Stromal cell of bone marrow (primary cell): ENCODE measurements at places on chromosomes 1 and 21.

DNA sequence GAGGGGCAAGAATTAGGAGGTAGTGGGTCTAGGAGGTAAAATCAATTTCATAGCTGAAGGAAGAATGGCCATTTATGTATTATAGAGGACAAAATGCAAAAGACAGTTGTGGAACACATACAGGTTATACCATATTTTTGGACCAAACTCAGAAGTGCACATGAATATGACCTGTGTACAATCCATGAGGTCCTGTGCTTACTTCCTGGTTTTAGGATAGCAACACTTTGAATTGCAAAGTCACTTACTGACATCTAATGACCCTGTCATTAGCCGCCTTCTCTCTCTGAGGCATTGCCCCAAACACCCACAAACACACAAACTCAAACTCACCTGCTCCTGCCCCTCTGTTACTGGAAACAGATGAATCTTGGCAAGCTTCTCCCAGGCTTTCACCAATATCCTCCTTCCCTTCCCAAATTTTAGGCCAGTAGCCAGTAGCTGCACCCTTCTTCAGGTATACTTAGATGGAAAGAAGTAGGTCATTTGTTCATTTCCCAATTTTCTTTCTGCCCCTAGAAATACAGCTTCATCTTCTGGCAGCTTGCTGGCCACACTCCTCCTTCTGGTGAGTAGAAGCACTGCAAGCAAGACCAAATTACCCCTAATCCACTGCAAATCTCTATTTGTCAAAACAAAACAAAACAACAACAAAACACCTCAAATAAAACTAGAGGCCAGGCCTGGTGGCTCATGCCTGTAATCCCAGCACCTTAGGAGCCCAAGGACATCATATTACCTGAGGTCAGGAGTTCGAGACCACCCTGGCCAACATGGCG lies 13.7 kb upstream of the RPL5 start:
- no peak for DNase-seq

DNA sequence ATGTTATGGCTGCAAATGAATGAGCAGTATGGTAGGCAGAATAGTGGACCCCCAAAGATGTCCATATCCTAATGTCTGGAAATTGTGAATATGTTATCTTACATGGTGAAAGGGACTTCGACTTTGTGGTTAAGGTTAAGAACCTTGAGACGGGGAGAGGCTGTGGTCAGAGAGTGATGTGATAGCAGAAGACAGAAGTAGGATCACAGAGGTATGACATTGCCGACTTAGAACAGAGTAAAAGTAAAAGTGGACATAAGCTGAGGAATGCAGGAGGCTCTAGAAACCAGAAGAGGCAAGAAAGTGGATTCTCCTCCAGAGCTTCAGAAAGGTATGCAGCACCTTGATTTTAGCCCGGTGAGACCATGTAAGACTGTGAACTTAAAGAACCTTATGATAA lies 74.6 kb downstream of the CTH start:
- no peak for DNase-seq

DNA sequence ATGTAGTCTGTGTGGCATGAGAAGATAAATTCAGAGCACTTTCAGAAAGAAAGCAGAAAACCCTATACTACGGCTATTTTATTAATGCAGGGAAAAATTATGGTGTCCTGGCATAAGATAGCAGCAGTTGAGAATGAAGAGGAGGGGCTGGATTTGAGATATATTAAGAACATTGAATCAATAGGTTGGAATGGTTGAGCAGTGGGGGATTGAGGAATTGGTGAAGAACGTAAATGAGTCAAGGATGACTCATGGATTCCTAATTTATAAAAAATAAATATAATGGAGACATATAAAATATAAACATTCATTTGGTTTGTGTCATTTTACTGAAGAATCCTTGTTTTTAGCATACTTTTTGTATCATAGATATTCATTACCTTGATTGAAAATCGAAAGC lies 234.3 kb upstream of the ADAMTS5 start:
- no peak for DNase-seq

DNA sequence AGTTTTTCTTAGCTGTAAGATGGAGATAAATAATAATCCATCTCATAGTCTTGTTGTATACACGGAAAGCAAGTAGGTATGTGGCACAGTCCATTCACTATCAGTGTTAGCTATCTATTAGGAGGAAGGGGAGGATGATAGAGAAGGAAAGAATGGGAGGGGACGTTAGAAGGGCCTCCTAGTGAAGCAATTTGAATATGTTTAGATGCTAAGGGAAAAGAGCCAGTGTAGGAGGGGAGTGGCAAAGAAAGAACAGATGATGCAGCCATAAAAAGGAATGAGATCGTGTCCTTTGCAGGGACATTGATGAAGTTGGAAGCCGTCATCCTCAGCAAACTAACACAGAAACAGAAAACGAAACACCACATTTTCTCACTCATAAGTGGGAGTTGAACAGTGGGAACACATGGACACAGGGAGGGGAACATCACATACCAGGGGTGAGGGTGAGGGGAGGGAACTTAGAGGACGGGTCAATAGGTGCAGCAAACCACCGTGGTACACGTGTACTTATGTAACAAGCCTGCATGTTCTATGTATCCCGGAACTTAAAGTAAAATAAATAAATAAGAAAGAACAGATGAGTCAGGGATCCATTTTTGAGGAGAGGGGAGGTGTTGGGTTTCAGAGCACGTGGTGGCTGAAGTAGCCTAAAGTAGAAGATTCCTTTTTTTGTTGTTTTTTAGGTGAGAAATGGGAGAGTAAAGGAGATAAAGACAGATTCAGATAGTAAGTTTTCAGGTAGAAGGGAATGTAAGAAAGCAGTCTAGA lies 124.1 kb downstream of the POU2F1 start:
- no peak for DNase-seq

GRCh38 chr1:77742011-77742555 lies 17.6 kb downstream of the USP33 start:
- DNase-seq, result no peak

DNA sequence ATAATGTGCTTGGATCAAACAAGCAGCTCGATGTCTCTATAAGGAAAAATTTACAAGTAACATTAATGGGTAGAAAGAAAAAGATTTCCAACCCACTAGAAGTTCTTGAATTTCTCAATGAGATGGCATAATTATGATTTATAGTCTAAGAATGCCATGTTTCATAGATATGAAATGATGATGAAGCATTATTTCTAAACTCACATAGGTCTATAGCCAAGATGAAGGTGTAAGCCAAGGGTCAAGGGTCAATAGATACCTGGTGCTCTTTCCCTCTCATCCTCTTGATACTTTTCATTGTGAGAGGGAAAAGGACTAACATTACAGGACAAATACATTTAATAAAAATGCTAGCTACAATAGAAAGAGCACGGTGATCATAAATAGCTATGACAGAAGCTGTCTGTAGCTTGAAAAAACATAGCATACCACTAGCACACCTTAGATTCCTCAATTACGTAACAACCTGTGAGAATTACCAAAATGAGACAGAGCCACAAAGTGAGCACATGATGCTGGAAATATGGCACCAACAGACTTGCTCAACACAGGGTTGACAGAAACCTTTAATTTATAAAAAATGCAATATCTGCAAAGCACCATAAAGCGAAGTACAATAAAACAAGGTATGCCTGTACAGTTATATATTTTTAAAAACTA lies 26.3 kb upstream of the F13B start:
- DNase-seq, result no peak

DNA sequence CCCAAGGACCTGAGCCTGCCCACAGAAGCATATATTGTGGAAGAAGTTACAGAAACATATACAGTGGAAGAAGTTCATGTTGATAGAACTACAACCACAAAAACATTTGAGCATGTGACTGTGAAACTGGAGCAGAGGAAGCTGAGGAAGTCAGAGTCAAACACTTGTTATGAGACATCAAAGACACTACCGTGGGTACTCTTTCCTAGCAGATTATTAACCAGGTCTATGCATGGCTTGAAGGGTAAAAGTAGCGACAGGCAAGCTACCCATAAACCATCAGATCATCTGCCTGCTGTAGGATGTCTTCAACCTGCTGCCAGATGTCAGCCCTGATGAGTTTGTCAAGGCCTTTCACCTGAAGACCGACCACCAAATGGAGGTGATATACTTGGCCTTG lies 35.8 kb downstream of the IVNS1ABP start:
- no peak for DNase-seq

DNA sequence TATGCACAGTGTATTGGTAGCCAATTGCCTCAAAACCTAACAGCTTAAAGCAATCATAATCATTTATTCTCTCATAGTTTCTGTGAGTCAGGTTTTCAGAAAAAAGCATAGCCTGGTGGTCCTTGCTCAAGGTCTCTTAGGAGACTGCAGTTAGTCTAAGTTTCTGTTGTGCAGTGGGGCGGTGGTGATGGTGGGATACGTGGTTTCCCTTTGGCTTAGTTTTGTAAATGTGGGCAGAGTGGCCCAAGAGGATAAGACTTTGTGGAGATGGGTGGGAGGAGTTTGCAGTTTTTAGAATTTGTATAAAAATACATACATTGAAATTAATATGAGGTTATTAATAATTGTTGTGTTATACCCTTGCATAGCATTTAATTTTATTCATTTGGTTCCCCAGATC lies 68.6 kb downstream of the NOS1AP start:
- DNase-seq, result no peak

- no peak for DNase-seq
These were observed 83.0 kb upstream of the ZC3H12A start for GRCh38 chr1:37391211-37392011.

- no peak for DNase-seq
These were observed 642.7 kb downstream of the NPHP4 start for GRCh38 chr1:5349526-5349925.

GRCh38 chr1:223748405-223748772 lies 36.0 kb downstream of the CAPN2 start:
- DNase-seq, result peak; percentile 10

DNA sequence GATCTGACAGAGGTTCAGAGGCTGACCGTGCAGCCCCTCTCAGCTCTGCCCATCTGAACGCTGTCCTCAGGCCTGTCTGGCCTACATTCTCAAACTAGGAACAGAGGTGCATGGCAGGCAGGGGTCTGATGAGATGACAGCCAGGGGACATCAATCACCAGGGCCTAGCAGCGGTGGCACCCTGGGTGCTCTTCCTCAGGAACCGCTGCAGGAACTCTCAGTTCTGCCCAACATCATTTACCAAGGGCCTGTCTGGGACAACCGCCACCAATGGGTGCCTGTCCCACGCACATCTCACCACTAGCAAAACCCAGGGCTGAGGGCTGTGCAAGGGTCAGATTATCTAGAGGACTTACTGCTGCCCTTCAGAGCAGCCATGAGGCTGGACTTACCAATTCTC lies 245.7 kb downstream of the TOMM20 start:
- no peak for DNase-seq

DNA sequence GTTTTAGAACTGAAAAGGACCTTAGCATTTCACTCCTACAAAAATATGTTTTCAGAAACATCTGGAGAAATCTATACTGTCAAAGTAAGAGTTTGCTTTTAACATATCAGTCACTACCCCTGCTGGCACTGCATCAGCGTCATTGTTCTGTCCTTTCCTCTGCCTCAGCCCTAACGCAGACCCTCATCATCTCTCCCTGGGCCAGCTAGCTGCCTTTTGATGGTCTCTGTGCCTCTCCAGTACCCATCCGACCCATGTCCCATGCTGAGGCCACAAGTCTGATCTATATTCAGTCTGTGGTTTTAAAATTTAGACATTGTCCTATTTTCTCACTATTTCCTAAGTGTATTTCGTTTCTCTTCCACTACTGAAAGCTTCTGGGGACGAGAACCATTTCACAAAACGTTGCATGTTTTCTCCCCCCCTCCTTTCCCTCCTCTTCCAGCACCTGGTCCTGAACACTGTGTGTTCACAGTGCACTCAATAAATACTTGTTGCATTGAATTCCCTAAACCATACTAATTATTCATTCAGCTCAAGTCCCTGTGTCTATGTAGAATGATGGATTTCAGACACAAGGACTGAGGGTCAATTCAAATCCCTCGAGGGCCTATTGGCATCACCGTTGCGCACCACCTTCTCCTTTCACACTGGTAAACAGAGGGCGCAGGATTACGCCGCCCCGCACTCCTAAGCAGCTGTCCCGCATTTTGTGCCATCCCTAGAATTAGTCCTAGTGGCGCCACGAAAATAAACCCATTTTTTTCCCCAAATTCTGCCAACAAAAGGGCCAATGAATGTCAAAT lies 53.4 kb downstream of the CD2 start:
- no peak for DNase-seq

DNA sequence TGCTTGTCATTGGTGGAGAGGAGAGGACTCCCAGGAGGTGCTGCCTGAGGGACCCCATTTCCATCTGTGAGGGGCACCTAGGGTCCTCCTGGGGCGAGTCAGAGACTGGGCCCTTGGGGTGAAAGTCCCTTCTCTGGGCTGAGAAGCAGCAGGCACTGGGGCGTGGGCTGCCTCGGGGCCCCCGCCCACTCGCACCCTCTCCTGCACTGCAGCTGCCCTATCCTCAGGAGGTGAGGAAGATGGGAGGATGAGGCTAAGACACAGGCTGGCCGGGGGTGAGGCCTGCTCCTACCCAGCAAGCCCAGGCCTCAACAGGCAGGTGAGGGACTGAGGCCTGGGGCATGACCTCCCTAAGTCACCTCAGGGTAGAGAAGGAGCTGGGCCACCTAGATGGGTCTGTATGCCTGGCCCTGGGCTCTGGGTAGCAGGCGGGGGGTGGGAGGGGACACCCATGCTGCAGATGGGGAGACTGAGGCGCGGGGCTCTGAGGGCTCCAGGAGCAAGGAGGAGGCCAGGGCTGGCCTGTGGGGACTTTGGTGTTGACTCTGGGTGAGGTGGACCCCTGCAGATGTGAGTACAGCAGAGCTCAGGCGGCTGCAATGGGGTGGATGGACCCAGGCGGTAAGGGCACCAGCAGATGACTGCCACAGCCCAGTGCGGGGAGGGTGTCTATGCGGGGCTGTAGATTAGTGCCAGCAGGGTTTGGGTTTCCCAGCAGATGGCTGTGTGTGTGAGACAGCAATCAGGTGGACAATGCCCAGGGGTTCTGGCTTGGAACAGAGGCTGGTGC lies 10.4 kb upstream of the ZNF669 start:
- no peak for DNase-seq

GRCh38 chr1:212664409-212665199 lies 35.0 kb downstream of the BATF3 start:
- no peak for DNase-seq

DNA sequence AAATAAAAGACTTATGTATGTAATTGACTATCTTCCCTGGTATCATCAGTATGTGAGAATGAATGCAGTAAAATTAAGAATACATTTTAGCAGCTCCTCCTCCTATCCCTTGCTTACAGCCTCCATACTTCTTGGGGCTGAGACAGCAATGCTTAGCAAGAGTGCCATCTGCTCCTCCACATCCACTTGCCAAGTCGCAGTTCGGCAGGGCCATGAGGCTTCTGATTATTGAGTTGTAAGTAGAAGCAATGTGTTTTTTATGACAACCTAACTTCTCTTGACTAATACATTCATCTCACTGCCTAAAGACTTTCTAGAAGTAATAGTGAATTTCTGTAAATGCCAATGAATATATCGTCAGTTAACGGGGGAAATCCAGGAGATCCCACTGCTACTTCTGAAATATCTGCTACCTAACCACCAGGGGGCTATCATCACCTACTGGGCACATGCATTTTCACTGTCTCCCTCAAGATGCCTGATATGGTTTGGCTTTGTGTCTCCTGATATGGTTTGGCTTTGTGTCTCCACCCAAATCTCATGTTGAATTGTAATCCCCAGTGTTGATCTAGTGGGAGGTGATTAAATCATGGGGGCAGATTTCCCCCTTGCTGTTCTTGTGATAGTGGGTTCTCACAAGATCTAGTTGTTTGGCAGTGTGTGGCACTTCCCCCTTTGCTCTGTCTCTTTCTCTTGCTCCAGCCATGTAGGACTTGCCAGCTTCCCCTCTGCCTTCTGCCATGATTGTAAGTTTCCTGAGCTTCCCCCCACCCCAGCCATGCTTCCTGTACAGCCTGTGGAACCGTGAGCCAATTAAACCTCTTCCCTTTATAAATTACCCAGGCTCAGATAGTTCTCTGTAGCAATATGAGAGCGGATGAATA lies 59.6 kb downstream of the EXTL2 start:
- no peak for DNase-seq
